ENCODE measurements at places on chromosomes 13 and 19.
A peak's percentile ranks its signal among the peaks of the same experiment; 100 is the strongest.

- DNase-seq: no peak
These were observed 44.7 kb downstream of the PLPP2 start for GRCh38 chr19:246551-246950.

DNA sequence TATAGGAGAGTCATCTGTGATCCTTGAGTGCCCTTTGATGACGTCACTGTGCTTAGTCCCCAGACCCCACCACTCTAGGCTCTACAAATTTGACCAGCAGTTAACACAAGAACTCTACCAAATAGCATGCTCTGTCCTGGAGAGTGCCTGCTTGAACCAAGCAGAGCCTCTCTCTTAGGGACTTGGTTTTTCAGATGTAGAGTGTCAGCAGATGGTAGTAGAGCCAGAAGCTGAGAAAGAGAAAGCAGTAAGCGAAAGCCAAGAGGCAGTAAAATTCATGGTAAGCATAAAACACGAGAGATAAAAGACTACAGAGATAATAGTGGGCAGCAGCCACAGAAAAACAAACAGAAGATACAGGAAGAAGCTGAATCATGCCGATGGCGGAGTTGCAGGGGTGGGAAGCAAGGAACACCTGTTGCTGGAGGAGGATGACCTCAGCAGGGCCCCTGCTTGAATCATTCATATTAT is 193.3 kb downstream of the SLC7A1 start:
- DNase-seq: no peak

- DNase-seq: no peak
These were observed 1.9 kb downstream of the NHLRC3 start for GRCh38 chr13:39040206-39040605.

DNA sequence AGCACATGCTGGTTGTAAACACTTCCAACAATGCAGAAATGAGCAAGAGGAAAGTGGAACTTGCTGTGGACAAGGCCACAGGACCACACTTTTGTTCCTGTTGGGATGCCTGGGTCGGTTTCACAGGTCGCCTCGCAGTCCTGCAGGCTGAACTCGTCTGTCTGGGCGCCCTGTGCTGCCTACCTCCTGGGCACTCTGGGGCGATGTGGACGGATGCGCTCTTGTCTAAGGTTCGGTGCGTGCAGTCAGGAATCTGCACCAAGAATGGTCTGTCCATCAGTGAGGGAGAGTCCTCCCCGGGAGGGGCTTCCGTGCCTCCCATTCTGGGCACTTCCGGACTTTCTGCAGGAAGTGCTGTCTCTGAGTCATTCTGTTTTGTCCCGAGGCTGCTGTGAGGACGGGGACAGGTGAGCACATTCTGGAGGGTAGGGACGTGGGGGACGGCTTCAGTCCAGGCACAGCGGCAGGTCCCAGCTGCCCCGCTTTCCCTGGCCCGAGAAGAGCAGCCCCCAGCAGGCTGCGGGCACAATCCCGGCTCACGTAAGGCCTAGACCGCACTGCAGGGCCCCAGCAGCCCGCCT is 24.1 kb upstream of the SLITRK1 start:
- DNase-seq: no peak

GRCh38 chr13:26541678-26542568 is 15.6 kb upstream of the WASF3 start:
- no peak for DNase-seq

GRCh38 chr19:51292971-51293370 is 18.5 kb upstream of the IGLON5 start:
- DNase-seq: no peak

GRCh38 chr19:39544226-39544903 is 4.4 kb upstream of the EID2 start:
- peak; percentile 58 for DNase-seq

DNA sequence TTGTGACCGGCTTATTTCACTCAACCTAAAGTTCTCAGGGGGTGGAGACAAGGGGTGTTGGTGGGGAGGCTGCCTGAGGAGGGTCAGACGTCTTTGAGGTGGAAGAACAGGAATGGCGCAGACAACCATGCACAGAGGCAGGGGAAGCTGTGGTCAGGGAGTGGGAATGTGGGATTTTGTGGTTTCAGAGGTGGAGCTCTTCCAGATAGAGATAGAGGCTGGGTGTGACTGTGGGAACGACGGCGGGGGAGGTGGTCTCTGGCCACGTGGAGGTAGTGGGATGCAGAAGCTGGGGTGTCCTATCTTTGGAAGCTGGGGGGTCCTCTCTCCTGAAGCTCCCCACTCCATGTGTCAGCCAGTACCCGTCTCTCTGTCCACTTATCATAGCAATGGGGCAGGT is 7.8 kb upstream of the KLK14 start:
- no peak for DNase-seq

DNA sequence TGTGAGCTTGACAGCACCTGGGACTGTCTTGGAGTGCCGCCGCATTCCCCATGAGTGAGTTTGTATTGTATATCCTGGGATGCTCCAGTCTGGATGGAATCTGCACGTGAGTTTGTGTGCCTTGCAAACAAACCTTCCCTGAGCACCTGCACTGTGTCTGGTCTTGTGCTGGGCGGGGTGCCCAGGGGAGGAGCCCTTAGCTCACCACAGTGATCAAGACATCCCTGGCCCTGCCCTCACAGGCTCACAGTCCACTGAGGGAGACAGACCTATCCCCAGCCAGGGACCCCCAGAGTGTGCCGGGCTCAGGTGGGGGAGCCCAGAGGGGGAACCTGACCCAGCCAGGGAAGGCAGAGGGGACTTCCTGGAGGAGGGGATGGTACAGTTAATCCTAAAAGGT is 1.7 kb upstream of the BCAM start:
- peak; percentile 18 for DNase-seq

DNA sequence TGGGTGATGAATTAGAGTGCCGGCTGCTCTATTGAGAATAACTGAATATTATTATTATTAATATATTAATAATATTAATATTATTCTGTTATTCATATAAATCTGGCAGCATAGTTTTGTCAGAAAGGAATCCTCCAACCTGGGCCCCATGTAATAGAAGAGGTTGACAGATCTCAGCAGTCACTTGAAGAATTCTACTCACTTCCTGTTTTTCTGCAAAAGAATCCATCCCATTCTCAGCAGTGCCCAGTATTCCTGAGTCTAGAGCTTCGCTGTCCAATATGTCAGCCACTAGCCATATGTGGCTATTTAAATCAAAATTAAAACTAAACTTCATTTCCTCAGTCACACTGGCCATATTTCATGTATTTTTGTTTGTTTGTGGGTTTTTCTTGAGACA is 72.4 kb upstream of the USPL1 start:
- no peak for DNase-seq

DNA sequence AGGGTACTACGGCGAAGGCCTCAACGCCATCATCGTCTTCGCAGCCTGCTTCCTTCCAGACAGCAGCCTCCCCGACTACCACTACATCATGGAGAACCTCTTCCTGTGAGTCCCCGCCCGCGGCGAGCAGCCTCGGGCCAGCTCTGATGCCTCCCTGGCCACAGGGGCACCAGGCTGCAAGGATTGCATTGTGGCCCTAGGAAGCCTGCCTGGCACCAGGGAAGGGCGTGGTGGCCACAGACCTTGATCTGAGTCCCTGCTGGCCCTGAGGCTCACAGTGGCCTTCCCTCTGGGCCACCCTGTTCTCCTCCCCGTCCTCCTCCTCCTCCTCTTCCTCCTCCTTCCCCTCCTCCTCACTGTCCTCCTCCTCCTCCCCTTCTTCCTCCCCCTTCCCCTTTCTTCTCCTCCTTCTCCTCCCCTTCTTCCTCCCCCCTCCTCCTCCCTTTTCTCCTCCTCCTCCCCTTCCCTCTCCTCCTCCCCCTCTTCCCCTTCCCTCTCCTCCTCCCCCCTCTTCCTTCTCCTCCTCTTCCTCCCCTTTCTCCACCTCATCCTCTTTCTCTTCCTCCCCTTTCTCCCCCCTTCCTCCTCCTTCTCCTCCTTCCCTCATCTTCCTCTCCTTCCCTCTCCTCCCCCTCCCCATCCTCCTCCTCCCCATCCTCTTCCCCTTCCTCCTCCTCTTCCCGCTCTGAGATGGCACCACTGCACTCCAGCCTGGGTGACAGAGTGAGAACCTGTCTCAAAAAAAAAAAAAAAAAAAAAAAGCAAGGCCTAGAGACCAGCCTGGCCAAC is 24.4 kb upstream of the NMRK2 start:
- no peak for DNase-seq

GRCh38 chr13:112733112-112733511 is 43.3 kb downstream of the ATP11A start:
- DNase-seq: no peak

- no peak for DNase-seq
These were observed 26.3 kb downstream of the BCAT2 start for GRCh38 chr19:48784527-48784926.

DNA sequence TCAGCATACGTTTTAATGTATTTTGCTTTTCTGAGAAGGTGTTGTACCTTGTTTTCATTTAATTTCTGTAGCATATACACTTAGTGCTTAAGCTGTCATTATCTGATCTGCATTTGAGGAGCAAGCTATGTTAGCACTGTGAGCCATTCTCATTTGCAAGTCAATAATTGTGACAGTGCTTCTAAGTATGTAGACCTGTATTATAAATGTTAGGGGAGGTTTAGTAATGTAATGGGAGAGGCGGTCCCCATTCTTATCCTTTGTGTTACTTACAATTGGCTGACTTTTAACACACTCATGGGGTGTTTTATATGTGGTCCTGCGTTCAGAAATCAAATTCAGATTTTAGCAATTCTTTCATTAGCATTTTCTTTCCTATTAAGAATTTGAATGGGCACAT is 90.2 kb downstream of the GPC6 start:
- DNase-seq: no peak

GRCh38 chr19:4866595-4867424 is 657 bp downstream of the PLIN3 start:
- peak; percentile 47 for DNase-seq

GRCh38 chr19:10751109-10751953 is 33.5 kb downstream of the DNM2 start:
- no peak for DNase-seq

GRCh38 chr19:46000491-46001246 is 5.4 kb downstream of the CCDC61 start:
- no peak for DNase-seq

- DNase-seq: no peak
These were observed 13.8 kb downstream of the COL5A3 start for GRCh38 chr19:9996541-9996940.

- no peak for DNase-seq
These were observed 703 bp downstream of the RASGRP4 start for GRCh38 chr19:38425222-38425809.

DNA sequence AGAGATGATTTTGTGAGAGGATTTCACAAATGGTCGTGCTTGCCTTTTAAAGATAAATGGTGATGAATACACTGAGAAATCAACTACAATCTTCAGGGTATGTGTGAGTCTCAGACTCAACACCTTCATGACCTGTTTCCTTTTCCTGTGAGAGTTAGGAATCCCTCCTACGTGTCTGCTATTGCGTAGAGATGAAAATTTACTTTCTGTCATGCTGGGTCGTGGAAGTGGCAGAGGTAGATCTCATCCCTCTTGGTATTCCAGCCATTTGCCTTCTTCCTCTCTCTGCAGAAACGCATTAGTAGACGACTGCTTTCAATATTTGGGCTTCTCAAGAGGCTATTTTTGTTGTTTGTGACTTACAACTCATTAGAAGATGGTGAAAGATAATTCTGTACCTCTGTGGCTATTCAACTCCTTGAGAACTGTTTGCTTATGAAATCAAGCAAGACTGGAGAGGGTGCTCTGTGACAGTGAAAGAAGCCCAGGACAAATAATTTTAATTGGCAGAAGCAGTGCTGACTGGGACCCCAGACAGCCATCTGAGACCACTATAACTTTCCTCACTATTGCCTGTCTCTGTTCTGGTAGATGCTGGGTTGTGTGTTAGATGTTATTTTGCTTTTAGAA is 233.1 kb downstream of the LACC1 start:
- DNase-seq: no peak

GRCh38 chr13:30551189-30551588 is 66.5 kb upstream of the USPL1 start:
- peak; percentile 52 for DNase-seq

DNA sequence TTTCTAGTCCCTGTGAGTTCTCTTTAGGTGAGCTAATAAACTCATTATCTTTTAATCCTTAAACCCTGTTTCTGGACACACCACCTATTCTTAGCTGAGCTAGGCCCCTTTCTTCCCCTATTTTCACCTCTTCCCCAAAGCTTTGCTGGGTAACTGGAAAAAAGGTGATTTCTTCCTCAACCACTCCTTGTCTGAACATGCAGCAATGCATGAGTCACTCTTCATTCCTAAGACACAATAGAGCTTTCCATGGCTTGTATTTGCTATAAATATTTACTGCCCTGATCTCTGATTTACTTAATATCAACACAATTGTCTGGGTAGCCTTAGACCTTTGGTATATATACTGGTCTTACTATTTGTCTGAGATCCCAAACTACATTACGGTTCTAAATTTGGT is 370.9 kb downstream of the KLF5 start:
- no peak for DNase-seq

DNA sequence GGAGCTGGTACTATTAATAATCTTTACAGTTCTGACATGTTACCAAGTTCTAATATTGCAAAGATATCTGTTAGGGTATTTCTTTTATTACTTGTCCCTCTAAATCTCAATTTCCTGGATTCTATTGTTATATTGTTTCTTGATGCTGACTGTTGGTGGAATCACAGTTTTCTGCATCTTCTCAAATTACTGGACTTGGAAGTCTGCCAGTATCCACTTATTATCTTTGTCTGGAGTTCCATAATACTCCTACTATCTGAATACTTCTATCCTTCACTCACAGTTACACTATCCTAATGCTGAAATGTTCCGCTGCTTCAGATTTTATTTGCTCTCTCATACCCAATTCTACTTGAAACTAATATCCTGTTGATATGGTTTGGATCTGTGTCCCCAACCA is 1985.7 kb upstream of the PRR20A start:
- DNase-seq: no peak

DNA sequence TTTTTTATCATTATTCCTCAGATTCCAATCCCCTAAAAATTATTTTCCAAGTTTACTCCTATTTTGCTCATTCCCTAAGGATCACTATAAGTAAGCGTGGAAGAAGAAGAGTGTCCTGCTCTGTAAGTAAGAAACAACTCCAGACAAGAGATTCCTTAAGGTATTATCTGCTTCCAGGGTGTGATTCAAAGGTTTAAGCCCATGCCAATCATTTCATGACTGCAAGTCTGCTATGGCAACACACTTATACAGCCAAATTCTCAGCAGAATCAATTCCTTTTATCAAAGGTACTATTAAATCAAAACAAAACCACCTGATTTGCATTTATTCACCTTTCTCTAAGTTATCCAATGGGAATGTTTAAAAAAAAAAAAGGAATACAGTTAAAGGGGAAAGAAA is 43.7 kb downstream of the FOXO1 start:
- no peak for DNase-seq
